Stimulated activated CD4-positive, alpha-beta T cell treated with anti-CD3 and anti-CD28 coated beads, Interleukin-2, amount 100 ng/mL, for 4 hours (primary cell): ENCODE measurements at places on chromosomes 4 and X.

DNA sequence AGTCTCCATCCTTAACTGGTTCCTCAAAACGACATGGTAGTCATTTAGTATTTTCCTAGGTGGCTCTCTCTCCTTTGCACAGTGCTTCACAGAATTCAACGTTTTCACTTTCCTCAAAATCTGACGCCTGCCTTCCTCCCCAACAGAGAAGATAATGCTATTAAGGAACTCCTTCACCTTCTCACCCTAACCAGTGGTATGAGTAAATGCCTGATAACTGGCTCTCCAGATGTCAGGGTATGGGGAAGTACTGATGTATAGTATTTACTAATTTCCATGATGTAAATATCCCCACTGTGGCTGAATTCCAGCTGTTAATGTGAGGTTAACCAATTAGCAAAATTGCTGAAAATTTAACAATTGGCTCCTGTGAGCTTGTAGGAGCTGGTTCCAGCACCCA is 28.8 kb upstream of the NSUN7 start:
- no peak for DNase-seq

DNA sequence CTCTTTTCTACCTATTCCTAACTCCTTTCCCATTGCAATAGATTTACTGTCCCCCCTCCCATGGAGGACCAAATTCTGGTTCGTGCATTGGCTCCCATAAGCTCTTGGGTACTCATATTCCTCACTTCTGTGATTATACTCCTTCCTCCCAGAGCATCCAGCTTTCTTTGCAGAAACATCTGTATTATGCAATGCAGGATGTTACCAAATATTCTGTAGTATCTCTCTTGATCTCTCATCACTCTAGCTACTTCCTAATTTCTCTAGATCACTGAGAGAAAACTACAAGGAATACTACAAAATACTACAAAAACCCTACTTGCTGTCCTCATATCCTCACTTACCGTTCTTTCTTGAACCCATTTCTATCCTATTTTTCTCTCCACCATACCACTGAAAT is 395.9 kb upstream of the HS3ST1 start:
- no peak for DNase-seq

DNA sequence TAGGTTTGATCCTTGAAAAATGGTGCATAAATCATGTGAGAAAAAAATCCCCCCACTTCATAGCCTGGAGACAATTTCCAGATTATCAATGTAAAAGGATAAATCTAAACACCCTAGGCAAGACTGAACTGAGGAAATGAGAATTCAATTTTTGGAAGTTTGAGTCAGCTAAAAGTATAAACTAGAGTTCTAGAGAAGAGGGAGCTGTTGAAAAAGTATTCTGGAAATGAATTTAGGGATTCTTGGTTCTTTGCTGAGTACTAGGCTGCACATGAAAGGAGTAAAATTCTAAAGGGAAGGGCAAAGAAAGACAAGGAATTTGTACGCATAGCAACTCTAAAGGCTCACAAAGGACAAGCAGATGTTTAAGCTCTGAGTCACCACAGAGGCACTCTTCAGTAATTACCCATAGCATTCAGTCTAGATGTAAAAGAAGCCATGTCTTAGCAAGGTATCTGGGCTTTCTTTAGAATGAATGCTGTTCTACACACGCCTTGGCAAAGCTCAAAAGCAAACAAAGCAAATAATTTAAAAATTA is 896.5 kb downstream of the PDHA2 start:
- DNase-seq, result no peak

DNA sequence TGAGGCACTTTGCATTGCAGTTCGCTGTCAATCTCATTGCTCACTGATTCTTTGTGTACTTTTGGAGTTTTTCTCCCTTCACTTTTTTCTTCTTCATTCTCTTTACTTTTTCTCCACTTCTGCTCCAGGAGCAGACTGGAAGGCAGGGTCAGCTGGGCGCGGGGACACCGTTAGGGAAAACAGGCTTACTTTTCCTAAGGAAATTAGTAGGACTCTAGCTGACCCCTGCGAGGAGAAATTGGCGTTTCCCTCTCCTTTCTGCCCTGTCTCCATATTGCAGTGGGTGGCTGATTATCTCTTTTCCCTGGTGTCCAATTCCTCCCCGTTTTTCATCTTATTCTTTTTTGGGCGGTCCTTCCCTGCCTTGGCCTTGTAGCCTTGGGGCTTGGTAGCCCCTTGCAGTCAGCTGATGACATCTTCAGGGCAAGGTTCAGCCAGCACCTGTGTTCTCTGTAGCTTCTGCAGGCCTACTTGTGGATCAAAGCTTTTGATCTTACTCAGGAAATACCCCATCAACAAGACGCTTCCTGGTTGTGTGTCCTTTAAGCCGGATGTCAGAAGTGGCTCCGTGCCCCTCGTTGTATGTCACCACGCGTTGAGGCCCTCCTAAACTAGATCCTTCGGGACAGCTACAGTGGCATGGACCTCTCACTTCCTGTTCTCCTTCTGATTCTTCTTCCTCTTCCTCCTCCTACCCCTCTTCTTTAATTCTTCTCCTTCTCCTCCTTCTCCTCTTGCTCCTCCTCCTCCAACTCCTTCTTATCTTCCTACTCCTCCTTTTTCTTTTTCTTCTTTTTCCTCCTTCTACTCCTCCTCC is 36.1 kb downstream of the NBDY start:
- DNase-seq, result no peak

DNA sequence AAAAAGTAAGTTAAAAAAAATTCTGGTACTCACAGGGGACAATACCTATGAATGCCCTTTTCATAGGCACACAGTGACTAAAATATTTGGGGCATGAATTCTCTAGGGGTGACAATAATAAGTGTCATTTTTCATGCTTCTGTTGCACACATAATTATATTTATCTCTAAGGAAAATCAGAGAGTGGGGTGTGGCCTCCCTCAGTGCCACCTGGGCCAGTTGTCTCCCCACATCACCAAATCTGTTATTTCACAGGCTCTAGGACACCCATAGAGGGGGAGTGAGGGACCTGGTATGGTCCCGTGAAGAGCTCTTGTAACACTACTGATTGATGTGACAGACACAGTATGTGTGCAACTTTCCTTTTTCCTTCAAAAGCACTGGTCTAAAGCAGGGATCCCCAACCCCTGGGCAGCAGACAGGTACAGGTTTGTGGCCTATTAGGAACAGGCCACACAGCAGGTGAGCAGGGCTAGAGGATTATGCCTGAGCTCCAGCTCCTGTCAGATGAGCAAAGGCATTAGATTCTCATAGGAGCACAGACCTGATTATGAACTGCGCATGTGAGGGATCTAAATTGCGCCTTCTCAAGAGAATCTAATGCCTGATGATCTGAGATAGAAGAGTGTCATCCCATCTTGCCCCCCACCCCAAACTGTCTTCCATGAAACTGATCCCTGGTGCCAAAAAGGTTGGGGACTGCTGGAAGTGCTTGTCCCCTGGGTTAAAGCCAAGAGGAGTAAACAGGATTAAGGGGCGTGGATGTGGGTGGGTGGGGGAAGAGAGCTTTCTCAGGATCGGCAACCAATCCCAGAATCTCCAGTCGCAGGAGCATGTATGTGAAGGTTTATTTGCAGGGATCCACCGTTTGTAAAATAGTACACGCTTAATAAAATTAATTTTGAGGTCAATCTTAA is 856 bp downstream of the SLC9B1 start:
- DNase-seq, result no peak

DNA sequence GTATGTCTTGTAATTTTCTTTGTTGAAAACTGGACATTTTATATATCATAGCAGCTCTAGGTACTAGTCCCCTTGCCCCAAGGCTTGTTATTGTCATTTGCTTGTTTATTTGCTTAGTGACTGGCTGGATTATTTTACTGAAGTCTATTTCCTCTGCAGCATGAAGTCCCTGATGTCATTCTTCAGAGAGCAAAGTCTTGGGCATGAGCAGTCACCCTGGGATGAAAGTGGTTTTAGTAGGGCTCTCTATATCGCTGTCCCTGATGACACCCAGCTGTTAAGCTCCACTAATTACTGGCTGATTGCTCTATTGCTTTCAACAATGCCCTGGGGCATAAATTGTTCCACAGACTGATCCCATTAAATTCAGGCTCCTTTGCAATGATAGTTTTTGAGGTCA is 113.5 kb upstream of the USP9X start:
- no peak for DNase-seq

GRCh38 chr4:74944354-74944793 is 11.5 kb downstream of the PARM1 start:
- no peak for DNase-seq

GRCh38 chr4:14965071-14965470 is 37.2 kb upstream of the CPEB2 start:
- DNase-seq, result no peak

DNA sequence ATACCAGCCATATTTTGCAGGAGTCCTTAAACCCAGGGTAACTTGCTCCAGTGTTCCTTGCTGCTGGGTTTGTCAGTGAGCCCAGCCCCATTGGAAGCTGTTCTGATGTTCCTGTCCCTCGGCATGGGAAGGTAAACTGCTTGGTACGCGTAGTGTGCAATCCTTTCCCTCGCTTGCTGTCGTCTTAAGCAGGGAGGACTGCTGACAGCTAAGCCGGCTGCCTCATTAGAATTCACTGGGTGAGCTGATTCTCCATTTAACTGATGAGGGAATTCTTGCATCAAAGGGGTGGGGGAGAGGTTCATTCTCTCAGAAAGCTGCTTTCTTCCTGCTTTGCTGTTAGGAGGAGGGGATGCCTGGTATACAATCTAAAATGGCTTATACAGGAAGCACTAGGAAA is 164.6 kb downstream of the MID1IP1 start:
- no peak for DNase-seq

GRCh38 chrX:9935436-9935835 is 31.7 kb upstream of the CLDN34 start:
- no peak for DNase-seq

GRCh38 chr4:175325230-175325629 is 407.1 kb downstream of the ADAM29 start:
- no peak for DNase-seq

- DNase-seq, result no peak
These were observed 69.0 kb upstream of the PSAPL1 start for GRCh38 chr4:7503559-7504249.

DNA sequence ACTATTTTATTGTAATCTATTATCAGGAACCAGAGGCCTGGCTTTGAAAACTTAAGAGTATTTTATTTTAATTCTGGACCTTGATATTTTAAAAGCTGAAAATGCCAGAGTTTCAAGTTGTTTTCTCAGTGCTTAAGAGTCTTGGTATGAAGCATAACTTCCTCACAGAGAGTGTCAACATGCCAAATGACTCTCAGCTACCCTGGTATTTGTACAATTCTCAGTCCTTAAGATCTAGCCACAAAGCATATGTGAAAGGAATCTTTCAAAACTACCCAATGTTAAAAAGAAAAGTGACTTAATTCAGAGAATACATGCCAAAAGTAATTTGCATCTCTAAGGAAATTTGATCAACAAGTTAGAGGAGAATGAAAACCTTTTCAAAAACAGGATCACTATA is 171.9 kb downstream of the DKK2 start:
- DNase-seq, result no peak

GRCh38 chrX:25016361-25016671 is 551 bp upstream of the ARX start:
- no peak for DNase-seq

GRCh38 chr4:41530741-41531140 is 7.2 kb upstream of the LIMCH1 start:
- no peak for DNase-seq

GRCh38 chrX:111376897-111377578 is 35.0 kb downstream of the DCX start:
- no peak for DNase-seq

DNA sequence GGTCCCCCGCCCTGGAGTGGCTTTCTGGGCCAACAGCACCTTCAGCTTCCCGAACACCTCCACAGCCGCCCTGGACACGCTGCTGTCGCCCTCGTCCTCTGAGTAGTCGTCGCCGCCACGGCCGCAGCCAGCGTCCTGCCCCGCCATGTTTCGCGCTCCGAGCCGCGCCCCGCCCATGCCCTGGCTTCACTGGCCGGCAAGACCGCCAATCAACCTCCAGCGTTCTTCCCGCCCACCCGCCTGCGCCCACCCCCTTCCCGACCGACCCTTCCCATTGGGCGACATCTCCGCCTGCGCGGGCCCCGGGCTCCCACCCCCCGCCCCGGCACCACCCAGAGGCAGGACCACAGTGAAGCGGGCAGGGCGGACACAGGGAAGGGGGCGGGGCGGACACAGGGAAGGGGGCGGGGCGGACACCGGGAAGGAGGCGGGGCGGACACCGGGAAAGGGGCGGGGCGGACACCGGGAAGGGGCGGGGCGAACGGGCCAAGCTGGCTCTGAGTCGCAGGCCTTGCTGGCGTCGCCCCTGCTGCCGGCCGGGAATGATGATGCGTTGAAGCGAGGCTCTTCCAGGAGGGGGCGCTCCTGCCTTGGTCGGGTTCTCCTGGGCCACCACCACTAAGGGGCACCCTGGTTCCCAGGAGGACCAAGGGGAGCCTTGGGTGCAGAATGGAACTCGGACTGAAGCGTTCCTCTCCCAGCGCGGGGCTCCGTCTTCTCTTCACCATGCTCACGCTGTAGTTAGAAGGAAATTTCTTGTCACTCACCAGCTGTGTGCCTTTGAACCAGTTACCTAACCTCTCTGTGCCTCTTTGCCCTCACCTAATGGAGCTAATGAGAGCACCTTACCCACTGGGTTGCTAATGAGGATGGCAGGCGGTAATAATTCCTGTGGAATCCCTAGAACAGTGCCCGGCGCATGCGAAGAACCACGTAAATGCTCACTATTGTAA is at the start of gene HAUS7:
Gene HAUS7 (minus strand): TSS at position 166 of the 953 bp plus-strand sequence. CDS start 19 bp downstream, at position 147.
- DNase-seq, result peak; percentile 79

GRCh38 chrX:75086731-75087195 is 69.3 kb downstream of the ABCB7 start:
- no peak for DNase-seq

- DNase-seq, result no peak
These were observed 10.5 kb upstream of the UBE2NL start for GRCh38 chrX:143873343-143873742.

GRCh38 chr4:134200811-134201215 is 776 bp downstream of the PABPC4L start:
- no peak for DNase-seq

- no peak for DNase-seq
These were observed at the start of gene PSAPL1 for GRCh38 chr4:7434766-7435150. PSAPL1 (minus strand) TSS chr4:7434930; CDS start chr4:7434879, 51 bp downstream.
